ENCODE measurements at places on chromosomes 3 and 15.

GRCh38 chr15:57048930-57049549 is 130.6 kb downstream of the TCF12 start:
- no peak for DNase-seq

GRCh38 chr15:91050128-91050455 is 27.7 kb upstream of the VPS33B start:
- DNase-seq, result no peak

GRCh38 chr3:101913168-101913567 is 63.9 kb downstream of the NFKBIZ start:
- no peak for DNase-seq

GRCh38 chr3:146145642-146146041 is 15.3 kb downstream of the PLOD2 start:
- no peak for DNase-seq

DNA sequence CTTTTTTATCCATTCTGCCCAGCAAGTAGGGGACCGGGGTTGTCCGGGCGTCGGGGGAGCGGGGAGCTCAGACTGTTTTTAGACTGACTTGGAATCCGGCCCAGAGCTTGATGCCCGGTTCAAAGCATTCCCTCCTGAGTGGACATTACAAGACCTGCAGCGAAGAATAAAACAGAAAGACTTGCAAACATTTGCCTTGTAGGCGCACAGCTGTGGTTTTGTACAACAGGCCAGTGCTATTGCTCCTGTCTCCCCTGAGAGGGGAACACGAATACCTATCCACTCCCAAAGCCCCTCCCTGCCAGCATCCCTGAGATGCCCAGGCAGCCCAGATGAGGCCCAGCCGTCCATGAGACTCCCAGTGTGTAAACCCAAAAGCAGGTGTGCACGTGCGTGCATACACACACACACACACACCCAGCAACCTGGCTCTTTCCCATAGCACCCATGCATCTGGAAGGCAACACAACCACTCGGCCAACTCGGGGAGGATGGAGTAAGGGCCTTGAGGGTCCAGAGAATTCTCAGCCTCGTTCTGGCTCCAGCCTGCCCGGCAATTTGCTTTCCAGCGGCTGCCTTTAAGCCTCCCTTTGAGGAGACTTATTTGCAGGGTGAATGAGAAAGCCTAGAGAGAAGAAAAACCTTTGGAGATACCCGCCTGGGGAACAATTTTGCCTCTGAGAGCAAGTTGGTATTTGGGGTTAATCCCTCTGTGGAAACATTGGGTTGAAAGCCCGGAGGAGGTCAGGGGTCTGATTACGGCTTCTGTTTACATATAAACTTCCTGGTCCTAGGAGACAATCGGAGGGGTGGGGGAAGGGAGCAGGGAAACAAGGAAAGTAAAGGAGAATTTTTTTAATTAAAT is 161.0 kb upstream of the HES1 start:
- DNase-seq, result no peak

DNA sequence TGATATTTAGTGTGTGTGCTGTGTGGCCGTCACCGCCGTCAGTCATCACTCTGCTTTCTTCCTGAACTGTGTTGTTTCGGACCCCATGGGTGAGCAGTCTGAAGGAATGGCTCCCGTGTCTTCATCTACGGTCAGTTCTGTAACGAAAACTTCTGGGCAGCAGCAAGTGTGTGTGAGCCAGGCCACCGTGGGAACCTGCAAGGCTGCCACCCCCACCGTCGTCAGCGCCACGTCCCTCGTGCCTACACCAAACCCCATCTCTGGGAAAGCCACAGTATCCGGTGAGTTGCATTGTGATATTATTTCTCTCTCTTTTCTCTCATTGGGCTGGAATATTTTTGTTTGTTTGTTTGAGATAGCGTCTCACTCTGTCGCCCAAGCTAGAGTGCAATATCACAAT is 34.7 kb downstream of the MAP6D1 start:
- no peak for DNase-seq

GRCh38 chr3:42052132-42052483 is 39.0 kb upstream of the TRAK1 start:
- no peak for DNase-seq

DNA sequence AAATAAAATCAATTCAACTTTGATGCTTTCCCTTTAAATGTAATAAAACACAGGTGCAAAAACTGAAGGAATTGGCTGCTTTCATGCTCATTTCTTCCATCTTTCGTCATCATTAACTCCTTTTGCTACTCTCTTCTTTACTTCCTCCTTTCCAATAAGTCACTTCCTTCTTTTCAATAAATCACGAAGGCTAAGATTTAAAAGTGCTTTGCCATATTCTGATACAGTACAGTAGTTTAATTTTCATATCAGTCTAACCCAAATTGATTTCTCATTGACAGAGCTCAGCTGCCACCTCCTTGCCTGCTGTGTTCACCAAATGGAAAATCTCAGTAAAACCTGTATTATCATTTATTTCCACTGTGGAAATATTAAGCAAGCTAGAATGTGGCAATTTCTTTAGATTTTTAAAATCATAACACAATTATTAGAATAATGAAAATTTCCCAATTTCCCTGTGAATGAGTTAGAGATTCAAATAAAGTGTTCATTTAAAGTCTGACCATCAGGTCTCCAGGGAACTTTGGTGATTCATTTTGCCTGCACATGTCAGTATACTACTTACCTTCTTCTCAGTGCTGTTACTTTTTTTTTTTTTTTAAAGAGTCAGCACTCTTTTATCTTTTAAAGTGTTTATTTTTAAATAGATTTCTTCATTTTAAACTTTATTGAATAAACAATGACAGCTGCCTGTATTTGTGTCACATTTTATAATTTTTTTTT is 41.6 kb downstream of the NANOGP8 start:
- no peak for DNase-seq

DNA sequence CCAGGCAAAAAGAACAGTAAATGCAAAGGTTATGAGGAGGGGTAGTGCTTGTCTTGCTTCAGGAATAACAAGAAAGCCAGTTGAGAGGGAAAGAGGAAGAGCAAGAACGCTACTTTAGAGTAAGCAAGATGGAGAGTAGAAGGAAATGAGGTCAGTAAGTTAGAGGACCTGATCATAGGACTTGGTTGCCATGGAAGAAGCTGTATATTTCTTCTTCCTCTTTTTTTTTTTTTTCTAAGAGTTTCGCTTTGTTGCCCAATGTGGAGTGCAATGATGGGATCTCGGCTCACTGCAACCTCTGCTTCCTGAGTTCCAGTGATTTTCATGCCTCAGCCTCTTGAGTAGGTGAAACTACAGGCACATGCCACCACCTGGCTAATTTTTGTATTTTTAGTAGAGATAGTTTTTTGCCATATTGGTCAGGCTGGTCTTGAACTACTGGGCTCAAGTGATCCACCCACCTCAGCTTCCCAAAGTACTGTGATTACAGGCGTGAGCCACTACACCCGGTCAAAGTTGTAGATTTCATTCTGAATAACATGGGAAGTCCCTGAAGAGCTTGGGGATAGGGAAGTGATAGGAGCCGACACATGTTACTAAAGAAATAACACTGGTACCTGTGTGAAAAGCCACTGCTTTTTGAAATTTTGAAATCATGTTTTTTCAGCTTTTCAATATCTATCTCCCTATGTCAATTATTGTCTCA is 527.9 kb upstream of the NAALADL2 start:
- no peak for DNase-seq

- DNase-seq, result no peak
Measured at GRCh38 chr15:93086791-93087190, 2.2 kb downstream of the RGMA start.

DNA sequence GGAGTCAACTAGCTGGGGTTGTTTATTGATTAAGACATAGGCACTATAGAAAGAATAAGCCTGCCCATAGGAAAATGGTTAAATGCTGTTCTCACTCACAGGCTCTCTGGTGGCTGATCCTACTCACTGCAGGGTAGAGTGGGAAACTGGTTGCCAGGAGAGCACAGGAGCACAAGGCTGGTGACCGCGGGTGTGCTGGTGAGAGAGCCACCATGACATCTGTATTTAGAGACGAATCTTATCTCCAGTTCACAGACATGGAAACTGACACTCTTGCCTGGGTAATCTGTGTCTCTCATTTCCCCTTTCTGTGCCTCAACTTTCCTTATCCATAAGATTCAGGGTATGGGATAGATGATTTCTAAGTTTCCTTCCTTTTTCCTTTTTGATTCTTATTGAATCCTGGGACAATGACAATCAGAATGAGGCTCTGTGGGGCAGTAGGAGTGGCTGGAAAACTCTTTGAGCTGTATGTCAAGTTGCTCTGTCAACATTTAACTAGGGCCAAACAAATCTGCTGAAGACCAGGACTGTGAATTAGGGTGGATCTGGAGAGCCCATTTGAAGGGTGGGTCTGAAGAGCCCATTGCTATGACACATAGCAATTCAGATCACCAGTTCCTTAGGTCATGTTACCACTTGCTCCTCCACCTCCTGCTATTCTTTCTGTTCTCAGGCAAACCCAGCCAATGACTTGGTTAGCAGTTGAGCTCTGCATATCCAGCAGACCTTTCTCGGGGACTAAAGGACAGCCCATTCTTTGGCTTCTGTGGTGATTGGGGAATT is 286.1 kb upstream of the TBL1XR1 start:
- no peak for DNase-seq

- DNase-seq, result peak; percentile 36
Measured at GRCh38 chr3:158845765-158846350, 44.0 kb downstream of the MFSD1 start.

- DNase-seq, result no peak
Measured at GRCh38 chr3:87837076-87837475, 221.7 kb downstream of the CGGBP1 start.

- no peak for DNase-seq
Measured at GRCh38 chr3:171218069-171218468, 191.5 kb upstream of the SLC2A2 start.

DNA sequence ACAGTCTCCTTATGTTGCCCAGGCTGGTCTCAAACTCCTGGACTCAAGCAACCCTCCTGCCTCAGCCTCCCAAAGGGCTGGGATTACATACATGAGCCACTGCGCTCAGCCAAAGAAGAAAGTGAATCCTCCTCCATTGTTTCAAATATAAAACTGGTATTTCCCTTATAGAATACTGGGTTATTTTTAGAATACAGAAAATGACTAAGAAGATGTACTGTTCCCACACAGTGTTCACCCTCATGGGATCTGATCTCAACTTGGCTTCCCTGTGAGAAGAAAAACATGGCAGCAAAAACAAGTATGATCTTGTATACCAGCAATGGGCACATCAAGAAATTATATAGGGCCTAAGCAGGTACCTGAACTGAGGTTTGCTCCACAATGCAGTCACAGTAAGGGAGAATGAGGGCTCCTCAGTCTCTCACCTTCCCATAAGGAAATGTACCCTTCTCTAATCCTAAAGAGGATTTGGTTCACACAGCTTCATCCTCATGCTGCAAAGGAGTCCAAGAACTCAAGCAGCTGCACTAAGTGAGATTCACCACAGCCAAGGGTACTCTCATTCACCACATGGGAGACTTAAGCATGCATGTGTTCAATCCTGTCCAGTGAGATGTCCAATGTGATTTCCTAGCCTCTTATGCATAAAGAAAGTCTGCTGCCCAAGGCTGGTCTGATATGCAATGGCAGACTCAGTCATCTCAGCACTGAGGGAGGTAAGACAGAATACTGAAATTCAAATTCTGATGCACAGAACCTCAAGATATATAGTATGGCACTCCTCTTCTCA is 25.8 kb downstream of the USP4 start:
- DNase-seq, result no peak

- no peak for DNase-seq
Measured at GRCh38 chr3:18507333-18507732, 82.2 kb upstream of the SATB1 start.

DNA sequence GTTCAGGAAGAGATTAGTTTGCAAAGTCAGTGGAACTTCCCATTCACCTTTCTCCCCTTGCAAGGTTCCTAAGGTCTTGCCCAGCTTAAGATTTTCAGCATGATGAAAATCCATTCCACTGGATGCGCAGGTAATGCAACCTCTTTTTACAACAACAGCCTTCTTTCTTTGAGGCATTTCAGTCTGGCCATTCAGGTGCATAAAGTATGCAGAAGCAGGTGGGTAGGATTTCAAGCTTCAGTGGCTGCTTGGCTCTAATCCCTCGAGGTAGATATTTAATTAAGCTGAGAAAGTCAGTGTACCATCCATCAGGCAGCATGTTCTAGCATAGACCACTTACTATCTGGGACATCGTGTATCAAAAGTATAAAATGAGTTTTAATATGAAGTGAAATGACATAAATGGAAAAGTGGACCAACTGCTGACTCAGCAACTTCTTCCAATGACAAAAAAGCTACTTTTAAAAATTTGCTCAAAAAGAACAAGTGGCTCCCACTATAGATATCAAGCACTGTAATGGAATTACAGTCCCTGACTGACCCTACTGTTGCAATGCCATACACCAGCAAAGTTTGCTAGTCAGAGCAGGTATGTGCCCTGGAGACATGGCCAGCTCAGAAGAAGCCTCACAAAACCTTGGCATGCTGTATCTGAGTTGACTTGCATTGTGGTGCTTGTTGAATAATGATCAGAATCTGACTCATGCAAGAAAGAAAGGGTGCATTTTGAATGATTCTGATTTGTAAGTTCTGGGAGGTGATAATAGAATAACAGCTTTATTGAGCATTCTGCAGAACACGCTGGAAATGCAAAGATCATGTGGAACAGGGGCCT is 459.9 kb upstream of the MCTP2 start:
- no peak for DNase-seq

DNA sequence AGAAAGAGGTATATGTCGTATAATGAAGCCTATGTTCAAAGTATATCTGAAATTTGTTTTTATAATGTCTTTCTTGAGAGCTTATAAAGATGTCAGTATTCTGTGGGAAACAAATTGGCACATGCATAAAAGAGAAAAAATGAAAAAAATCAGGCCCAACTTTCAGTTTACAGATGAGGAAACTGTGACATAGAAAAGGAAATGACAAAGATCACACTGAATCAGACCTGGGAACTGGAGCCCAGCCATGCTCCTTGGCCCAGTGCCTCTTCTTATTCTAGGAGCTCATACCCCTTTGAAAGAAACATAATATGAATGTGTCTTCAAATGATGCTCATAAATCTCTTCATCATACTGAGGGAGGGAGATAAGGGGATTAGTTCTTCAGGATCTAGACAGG is 48.4 kb downstream of the TMEM44 start:
- no peak for DNase-seq

DNA sequence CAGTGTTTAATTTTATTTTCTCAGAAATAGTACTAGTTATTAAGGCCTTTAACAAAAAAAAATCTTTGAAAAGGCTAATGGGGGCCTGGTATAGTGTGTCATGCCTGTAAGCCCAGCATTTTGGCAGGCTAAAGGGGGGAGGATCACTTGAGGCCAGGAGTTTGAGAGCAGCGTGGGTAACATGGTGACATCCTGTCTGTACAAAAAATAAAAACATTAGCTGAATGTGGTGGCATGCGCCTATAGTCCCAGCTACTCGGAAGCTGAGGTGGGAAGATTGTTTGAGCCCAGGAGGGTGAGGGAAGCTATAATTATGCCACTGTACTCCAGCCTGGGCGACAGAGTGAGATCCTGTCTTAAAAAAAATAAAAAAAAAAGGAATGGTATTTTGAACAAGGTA is 61.9 kb downstream of the TRAK1 start:
- no peak for DNase-seq

- peak; percentile 62 for DNase-seq
Measured at GRCh38 chr15:28021281-28022039, 77.7 kb downstream of the OCA2 start.

- DNase-seq, result no peak
Measured at GRCh38 chr3:161069511-161070251, 35.5 kb downstream of the B3GALNT1 start.

Measured in NCI-H2081 treated with DMSO at 0.1 percent for 48 hours (cell line).